ENCODE measurements at places on chromosomes 4 and X. TPM values are rescaled to one million over a fixed set of nuclear protein-coding genes. Genes with fewer than 3 reads are reported as not detected.

- DNase-seq = no peak
These were observed 150.0 kb downstream of the SPOCK3 start for GRCh38 chr4:167084321-167084720.

DNA sequence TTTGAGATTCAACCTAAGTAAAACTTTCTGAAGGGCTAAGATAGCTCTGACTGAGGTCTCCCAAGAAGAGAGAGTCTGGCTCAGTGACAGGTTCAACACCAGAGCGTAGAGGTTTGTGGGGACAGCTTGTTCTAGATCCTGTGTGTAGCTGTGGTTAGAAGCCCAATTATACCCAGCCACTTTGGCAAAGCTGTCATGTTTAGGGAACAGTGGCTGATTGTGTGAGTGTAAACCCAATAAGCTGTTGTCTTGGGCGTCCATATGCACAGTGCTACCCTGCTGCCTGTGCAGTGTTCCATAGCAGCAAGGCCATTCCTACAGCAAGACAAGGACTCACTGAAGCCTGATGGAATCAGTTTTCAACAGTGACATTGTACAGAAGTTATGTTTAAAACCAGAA is 11.2 kb upstream of the SCRG1 start:
- DNase-seq = peak; percentile 24

- peak; percentile 54 for DNase-seq
These were observed 6.8 kb upstream of the MOB1B start for GRCh38 chr4:70895405-70895804.

DNA sequence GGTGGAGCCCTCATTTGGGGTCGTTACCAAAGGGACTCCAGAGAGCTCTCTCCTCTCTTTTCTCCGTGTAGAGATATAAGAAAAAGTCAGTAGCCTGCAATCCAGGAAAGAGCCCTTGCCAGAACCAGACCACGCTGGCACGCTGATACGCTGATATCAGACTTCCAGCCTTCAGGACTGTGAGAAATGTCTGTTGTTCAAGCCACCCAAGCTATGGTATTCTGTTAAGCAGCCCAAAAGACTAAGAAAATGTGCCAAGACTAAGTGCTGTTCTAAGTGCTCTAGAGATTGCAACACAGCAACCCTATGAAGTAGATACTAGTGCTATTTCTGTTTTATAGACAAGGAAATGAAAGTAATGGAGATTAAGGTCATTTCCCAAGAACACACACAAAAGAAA is 205.7 kb downstream of the CAMK2D start:
- no peak for DNase-seq

DNA sequence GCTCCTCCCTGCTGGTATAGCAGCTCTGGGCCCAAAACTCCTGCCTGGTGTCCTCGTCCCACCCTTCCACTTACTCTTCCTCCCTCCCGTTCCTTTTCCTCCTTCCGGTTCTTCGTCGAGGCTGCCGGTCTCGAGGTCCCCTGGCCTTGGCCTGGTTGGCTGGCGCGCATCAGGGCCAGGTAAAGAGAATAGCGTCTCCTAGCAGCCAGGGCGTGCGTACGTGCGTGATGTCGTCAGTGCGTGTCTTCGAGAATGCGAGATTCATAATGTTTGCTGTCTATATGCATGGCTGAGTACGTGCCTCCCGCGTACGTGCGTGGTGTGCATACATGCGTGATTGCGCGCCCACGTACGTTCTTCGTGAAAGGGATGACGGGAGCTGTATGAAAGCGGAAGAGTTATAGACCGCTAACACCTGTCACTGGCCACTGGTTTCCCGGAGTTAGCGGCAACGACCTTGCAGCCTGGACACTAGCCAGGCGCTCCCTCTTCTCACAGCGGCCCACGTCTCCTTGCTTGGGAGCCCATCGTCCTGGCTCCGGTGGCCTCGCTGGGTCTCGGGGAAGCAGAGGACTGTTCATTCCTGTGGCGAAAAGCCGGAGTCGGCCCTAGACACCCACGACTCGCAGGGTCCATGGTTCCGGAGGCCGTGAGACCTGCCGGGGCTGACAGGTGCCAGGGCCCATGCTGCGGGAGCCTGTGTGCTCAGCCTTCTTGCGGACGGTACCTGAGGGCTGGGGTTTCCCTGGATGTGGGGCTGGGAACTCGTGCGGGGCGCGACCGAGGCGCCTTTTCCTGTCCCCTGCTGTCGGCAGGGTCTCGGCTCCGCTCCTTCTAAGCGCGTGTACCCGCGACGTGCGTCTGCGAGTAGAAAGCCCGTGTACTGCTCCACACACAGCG is at the start of gene EOLA1:
Gene EOLA1 (plus strand): TSS at position 392 of the 900 bp plus-strand sequence. CDS start 4,619 bp downstream, outside the sequence.
- peak; percentile 92 for DNase-seq

GRCh38 chr4:101846550-101846949 is 56.0 kb downstream of the BANK1 start:
- no peak for DNase-seq

NEUROG2 gene
- 0.12 TPM for total RNA-seq

STARD8 gene
- total RNA-seq = 11.6 TPM

GPM6B gene
- total RNA-seq = 1.8 TPM

All from RPMI7951 (cell line).